ENCODE measurements at places on chromosomes 2 and 18.

DNA sequence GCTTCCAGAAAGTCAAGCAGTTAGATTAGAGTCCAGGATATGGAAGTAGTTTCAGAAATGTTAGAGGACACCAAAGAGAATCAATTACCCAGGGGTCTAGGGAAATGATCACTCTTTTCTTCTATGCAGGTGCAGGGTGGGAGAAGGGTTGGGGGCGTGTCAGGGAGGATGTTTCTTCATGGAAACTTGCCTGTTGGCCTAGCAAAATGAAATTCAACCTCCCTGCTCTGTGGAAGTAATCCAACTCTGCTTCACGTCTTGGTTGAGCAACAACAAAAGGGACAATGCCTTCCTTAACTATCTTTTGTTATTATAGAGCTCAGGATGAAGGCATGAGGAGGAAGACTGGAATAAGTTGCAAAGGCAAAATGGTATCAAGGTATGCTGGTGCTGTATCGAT is 210.8 kb upstream of the ETAA1 start:
- no peak for DNase-seq

DNA sequence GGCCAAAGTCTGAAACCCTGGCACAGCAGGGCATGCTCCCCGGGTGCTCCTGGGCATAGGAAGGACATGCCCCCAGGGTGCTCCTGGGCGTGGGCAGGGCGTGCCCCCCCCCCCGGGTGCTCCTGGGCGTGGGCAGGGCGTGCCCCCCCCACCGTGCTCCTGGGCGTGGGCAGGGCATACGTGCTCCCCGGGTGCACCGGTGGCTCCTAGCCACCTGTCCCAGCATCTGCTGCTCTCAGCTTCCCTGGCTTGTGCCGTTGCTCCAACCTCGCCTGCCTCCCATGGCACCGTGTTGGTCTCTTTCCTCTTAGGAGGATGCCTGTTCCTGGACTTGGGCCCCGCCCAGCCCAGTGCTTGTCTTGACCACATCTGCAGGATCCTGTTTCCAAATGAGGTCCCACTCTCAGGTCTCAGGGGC is 95.6 kb upstream of the CTDP1 start:
- no peak for DNase-seq

- no peak for DNase-seq
These were observed 16.4 kb downstream of the RMC1 start for GRCh38 chr18:23519734-23520133.

- no peak for DNase-seq
These were observed 128.4 kb upstream of the MEIS1 start for GRCh38 chr2:66306483-66306882.
